ENCODE measurements at places on chromosomes 12 and 14.

DNA sequence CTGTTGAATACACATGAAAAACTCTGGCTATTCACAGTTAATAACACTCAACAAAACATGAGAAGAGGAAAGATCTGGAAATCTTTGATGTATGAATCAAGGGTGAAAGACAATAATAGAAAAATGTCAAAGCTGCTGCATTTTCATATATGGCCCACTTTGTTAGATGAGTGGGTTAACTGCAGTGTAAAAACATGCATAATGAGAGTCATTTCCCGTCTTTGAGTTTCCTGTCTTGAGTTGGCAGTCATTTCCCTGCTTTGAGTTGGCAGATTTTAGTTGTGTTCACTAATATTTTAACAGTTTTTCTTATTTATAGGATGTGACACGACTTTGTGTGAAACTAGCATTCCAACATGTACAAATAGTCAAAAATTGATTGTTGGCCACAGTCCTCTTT is 87.9 kb upstream of the PTPRQ start:
- ATAC-seq: no peak

- no peak for ATAC-seq
Observed at GRCh38 chr12:92899386-92900001, 29.6 kb downstream of the EEA1 start.

DNA sequence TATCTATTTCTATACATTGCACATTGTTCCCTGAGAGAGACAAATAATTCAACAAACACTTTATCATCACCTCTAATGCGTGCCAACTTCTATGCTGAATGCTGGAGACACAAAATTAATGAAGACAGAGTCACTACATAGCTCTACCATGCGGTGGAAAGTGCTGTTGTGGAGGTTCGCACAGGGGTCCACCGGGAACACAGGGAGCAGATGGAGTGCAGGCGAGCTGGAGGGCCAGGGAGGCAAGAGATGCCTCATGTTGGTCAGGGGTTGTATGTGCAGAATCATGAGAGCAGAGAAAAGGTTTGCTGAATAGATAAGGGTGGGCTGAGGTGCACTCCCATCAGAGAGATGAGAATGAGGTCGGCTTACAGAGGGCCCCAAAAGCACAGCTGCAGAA is 25.2 kb downstream of the FAM234B start:
- ATAC-seq: no peak

GRCh38 chr12:44384136-44384535 is 492.0 kb downstream of the NELL2 start:
- no peak for ATAC-seq

GRCh38 chr12:79532907-79533288 is 157.9 kb downstream of the PAWR start:
- ATAC-seq: no peak

GRCh38 chr14:75283162-75283832 is 4.7 kb downstream of the FOS start:
- no peak for ATAC-seq

- ATAC-seq: no peak
Observed at GRCh38 chr12:107448198-107448597, 237.4 kb upstream of the PWP1 start.

- ATAC-seq: no peak
Observed at GRCh38 chr14:94654071-94654861, 42.1 kb downstream of the SERPINA3 start.

- no peak for ATAC-seq
Observed at GRCh38 chr14:52790011-52790755, 1.2 kb downstream of the GNPNAT1 start.

GRCh38 chr12:121579981-121580868 is 598 bp downstream of the KDM2B start:
- ATAC-seq: peak; percentile 75

DNA sequence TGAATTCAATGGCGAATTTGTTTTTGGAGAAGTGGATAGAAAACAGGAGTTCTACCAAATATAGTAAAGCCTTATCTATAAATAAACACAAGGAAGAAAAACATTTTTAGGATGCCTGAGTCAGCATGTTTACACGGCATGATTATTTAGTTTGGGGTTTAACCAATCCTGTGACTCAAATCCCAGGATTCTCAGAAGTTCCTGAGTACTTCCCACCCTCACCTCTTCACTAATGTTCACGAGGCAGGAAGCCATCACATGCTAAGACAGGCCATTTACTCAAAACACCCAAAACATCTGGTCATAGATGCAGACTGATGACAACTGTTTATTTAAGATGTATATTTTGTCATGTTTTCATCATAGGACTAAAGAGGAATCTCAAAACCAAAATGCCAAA is 3.4 kb upstream of the GLRX5 start:
- no peak for ATAC-seq

DNA sequence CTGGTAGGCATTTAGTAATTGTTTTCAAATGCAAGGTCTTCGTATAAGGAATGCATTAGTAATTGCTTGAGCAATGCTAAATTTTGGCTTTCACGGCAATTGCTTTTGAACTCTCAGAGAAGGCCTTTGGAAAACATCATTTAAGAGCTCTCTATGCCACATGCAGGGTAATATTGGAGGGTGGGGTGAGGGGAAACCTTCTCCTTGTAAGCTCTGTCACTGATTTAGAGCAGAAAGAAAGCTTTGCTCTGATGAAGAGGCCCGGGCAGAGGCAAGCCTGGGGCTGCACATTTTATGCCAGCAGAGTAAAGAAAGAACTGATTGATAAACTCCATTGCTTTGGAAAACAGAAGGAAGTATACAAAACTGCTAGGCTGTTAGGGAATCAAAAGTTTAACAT is 70.9 kb downstream of the TRIM9 start:
- ATAC-seq: no peak

DNA sequence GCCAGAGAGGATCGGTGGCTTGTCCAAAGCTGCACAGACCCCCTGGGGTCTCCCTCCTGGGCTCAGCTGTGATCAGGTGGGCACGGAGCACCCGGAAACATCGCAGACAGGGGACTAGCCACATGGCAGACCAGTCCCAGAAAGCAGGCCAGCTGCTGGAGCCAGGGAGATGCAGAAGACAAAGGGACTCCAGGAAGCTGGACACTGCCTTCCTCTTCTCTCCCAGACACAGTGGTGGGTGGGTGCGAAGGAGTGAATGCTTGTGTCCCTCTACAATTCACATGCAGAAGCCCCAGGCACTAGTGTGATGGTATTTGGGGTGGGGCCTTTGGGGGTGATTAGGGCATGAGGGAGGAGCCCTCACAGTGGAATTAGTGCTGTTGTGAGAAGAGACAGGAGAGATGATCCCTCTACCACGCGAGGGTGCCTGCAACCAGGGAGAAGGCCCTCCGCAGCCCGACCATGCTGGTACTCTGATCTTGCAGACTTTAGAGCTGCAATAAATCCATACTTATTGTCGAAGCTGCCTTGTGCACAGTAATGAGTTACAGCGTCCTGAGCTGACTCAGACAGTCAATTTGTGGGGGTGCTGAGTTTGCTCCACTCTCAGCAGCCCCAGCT is 95.2 kb downstream of the CALM1 start:
- ATAC-seq: no peak

DNA sequence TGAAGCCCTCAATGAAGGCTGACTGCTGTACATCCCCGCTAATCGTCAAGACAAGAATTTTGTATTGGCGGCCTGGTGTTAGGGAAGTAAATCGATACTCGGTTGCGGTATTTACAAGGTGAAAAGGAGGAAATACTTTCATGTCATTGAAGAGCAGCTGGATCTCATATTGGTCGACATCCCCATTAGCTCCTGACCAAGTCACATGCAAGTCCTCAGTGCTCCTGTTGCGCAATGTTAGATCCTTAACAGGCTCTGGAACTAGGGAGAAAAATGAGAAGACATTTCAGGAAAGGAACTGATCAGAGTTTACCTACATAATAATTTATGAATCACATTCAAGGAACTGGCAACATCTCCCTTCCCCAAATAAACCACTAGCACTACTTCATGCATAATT is 66.2 kb downstream of the PTPRB start:
- ATAC-seq: no peak

DNA sequence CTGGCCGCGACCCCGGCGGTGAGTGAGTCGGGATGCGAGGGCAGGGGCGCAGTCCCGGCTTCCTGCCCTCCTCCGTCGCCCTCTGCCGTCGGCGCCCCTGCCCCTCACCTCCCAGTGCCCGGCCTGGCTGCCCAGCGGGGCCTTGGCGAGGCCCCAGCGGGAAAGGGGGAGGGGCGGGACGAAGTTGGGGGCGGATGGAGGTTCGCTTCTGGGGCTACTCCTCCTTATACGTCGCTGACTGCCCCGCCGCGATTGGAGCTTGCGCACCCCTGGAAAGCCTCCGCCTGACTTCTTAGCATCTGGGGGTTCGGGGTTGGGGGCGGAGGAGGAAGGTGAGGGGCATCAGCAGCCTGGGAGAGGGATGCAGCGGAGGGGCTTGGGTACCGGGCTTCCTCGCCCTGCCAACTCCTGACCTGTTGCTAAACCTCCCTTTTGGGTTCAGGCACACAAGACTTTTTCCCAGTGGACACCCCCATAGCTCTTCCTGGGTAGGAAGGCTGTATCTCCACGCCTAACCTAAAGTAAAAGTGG is 406 bp downstream of the TMEM263 start:
- peak; percentile 64 for ATAC-seq

DNA sequence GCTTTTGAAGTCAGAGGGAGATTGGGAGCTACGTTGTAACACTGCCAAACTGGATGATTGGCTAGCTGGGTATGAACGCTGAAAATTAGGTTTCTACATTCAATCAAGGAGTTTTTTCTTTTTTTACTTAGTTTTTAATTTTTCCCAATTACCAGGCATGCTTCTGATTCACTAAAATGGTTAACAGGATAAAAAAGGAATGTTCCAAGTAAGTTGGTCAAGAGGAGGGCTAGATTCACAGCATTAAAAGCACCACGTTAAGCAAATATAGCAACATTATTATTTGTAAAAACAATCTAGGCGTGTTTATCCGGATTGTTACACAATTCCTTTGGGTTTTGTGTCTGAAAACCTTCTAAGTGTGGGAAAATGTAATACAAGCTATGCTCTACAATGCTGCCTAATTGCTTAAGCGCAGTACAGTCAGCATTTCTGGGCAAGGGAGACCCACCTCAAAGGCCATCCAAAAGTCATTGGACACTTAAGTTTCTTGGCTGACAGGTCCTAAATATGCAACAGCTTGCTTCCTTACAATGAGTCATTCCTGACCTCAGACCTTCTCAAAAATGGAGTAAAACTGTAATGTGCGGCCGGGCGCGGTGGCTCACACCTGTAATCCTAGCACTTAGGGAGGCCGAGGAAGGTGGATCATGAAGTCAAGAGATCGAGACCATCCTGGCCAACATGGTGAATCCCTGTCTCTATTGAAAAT is 1.2 kb downstream of the RPLP0 start:
- ATAC-seq: no peak

GRCh38 chr14:92759300-92759678 is 10.9 kb upstream of the LGMN start:
- ATAC-seq: peak; percentile 71

- ATAC-seq: no peak
Observed at GRCh38 chr12:109632342-109632741, 58.7 kb downstream of the MVK start.

DNA sequence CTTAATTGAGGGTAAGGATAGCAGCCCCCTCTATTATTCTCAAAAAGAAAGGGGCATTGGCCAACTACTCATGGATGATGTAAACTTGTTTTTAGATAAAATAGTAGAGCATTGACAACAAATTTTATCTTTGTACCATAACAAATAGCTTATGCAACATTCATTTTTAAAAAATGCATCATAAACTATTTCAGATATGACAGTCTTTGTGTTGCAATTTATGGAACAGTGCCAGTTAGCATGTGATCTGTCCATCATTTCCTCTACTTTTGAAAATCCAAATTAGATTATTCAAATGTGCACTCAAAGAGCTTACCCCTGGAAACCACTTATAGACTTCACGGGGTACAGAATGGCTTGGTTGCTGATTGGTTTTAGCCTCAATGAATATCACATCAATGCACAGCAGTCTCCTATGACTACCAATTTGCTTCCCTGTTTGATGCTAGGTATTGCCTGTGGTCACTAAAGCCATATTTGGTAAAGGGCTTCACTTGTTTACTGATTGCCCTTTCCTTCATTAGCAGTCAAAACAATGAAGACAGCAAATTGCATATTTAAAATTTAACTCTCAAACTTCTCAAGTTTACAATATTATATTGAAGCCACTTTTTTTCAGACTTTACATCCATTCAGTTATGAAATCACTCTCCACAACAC is 274.9 kb upstream of the MGAT4C start:
- ATAC-seq: no peak

DNA sequence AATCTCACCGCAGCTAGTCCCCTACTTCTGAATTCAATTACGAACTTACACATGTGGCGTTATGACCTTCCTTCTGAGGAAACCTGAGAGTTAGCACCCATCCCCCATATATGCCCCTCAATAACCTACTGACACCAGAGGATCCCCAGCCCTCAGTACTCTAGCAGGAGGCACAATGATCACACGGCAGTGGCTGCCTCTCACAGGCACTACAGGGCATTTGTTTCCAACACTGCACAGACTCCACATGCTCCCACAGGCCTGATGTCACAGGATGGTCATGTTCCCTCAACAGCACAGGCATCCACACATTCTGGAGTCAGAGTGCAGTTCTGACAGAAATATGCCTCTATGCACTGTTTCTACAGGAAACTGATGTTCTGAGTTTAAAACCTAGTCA is 17.4 kb downstream of the PPP1CC start:
- no peak for ATAC-seq

- ATAC-seq: no peak
Observed at GRCh38 chr14:101175731-101176534, 272.4 kb upstream of the RTL1 start.

GRCh38 chr14:74299061-74299545 is 3.6 kb downstream of the ABCD4 start:
- peak; percentile 72 for ATAC-seq

DNA sequence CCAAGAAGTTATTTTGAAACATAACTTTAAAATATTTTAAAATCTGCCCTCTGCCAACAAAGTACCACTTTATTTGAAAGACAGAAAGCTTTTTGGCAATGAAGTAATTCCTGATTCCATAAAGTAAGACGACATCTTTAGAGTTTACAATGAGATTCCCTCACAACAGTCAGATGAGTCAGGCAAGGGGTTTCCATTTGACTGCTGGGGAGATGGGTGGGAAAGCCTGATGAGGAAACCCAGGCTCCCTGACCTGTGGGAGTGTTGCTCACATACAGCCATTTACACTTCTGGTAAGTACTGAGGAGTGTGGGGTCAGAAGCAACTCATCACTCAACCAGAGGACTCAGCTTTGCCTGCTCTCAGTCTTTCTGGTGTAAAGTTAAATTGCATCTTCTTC is 10.2 kb downstream of the KITLG start:
- ATAC-seq: no peak

DNA sequence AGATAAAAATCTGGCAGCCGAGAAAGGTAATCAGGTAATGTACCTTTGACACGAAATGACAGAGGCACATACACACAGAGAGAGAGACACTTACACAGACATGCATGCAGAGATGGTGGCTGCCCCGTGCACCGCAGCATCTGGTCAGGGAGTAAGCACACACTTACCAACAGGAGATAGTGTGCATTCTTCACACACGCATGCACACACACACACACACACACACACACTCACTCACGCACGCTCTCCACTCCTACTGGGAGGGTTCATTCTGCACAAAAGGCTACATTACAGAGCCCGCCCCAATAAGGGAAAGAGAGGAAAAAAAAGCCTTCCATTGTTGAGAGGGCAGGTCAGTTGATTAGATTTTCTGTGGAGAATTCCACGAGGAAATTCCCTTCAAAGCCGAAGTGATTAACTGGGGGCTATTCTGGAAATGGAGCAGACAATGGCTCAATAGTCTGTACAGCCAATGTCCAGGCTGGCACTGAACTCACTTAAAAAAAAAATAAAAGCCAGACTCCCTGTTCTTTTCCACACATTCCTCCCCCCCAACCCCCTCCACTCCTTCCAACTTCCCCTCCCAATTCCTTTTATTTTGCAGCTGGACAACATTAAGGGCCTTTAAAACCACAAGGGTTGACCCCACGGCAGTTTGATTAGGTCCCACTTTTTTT is 1.4 kb upstream of the SOX5 start:
- ATAC-seq: no peak
